ENCODE measurements at places on chromosomes 6 and 20.

DNA sequence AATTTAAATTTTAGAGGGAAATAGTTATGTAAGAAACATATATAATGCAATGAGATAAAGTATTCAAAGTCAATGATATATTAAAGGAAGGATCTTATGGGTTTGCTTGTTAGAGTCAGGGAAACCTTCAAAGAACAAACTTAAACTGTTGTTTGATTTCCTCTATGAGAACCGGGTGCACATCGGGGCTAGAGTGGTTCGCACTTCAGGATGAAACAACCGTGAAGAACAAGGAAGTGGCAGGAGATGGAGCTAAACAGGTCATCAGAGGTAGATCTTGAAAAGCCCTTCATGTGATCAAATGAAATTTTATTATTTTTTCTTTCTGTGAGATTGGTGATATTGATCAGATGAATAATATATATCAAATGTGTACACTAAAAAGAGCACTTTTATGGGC, 951.9 kb upstream of the FLRT3 start:
- DNase-seq = peak; percentile 16

DNA sequence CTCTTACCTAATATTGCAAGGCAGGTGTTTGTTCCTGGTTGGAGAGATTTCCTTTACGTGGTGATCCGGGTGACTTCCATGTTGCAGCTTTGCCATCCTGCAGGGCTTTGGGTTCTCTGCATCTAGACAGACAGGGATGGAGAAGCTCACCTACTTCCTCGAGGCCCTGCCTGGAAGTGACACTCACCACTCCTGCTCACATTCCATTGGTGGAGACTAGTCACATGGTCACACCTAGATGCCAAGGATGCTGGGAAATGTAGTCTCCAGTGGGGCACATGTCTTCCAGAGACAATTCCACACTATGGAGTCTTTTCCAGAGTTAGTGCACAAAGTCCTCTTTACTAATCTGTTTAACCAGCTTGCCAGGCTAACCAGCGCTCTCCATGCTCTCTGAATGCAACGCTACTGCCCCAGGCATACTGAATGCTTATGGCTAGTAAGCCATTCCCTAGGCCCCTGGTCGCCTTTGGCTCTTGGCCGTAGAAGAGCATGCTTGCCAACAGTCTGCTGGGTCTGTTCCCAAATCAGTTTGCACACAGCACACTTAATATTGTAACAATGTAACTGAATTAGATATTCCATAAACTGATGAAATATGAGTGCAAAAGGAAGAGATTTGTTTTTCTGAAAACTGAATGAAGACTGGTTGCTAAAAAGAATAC, 6.7 kb upstream of the KCNK15 start:
- DNase-seq = peak; percentile 9

- no peak for DNase-seq
Measured at GRCh38 chr20:33280000-33280680, 2.9 kb upstream of the BPIFB1 start.

DNA sequence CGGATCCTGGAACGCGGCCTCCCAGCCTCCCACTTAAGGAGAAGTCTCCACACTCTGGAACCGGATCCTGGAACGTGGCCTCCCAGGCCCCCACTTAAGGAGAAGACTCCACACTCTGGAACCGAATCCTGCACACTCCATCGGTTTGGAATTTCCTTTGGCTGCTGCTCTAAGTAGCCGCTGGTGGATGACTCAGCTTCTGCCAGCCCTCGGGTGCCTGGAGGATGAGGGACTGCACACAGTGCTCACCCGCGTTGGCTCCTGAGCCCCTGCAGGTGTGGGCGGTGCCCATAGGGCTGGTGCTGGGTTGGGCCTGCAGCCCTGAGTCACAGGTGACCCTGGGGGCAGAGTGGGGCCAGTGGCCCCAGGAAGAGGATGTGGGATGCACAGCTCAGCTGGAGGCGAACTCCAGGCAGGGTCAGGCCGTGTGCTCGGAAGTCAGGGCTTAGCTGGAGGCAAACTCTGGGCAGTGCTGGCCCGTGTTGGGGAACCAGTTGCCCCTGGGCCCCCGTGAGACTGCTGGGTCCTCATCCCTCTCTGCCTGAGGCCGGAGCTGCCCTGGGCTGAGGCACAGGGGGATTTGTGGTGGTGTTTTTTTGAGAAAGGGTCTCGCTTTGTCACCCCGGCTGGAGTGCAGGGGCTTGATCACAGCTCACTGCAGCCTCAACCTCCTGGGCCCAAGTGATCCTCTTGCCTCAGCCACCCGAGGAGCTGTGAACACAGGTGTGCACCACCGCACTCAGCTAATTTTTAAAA, 13.9 kb upstream of the TNFRSF6B start:
- DNase-seq = no peak

GRCh38 chr20:17617212-17617867, 47.5 kb downstream of the DSTN start:
- DNase-seq = no peak

GRCh38 chr6:24520929-24521546, 26.3 kb downstream of the ALDH5A1 start:
- no peak for DNase-seq

- peak; percentile 25 for DNase-seq
Measured at GRCh38 chr6:45892696-45893245, 122.9 kb downstream of the CLIC5 start.

- no peak for DNase-seq
Measured at GRCh38 chr6:166803471-166803870, 152.9 kb downstream of the RNASET2 start.

DNA sequence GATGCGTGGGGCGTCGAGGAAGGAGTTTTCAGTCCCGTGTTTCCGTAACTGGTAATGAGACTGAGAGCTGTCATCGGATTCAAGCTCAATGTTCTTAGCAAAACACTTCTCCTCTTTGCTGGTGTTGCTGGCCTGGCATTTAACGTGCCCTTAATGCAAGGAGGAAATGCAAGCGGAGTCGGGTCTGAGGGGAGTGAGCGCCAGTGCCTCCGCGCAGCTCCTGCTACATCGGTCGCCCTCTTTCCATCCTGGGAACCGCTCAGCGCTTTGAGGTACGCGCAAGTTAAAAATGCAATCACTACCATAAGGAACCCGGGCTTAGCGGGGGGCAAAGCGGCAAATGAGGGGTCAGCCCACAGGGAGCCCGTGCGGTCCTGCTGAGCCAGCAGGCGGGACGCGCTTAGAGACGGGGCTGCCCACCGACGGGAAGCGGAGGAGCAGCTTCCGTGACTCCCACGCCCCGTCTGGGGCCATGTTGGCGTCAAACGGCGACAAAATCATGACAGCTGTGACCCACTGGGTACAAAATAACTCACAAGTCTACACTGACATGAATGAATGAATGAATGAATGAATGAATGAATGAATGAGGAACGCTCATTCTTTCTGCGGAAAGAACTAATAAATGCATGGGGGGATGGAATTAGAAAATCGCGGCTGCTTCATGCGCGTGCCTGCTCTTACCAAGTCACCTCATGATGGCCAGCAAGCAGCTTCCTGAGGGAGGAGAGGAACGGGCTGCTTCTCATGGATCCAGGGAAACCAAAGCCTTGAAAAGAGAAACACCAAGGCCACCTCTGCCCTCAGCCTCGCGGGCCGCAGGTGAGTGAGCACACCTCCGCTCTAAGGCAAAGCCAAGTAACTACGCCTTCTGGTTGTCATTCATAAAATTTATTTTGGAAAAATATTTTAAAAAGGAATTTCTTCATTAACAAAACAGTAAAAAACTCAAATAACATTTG, 9.3 kb downstream of the DLL1 start:
- no peak for DNase-seq

- no peak for DNase-seq
Measured at GRCh38 chr6:70107852-70108629, 194.8 kb downstream of the COL9A1 start.
